KBM-7 (cell line): ENCODE measurements at places on chromosomes 6 and 20.

- no peak for DNase-seq
Measured at GRCh38 chr6:38987503-38987902, 61.1 kb upstream of the GLP1R start.

GRCh38 chr6:148497717-148498116, 155.1 kb downstream of the SASH1 start:
- DNase-seq, result no peak

GRCh38 chr20:20368418-20369249, 730 bp downstream of the INSM1 start:
- no peak for DNase-seq

DNA sequence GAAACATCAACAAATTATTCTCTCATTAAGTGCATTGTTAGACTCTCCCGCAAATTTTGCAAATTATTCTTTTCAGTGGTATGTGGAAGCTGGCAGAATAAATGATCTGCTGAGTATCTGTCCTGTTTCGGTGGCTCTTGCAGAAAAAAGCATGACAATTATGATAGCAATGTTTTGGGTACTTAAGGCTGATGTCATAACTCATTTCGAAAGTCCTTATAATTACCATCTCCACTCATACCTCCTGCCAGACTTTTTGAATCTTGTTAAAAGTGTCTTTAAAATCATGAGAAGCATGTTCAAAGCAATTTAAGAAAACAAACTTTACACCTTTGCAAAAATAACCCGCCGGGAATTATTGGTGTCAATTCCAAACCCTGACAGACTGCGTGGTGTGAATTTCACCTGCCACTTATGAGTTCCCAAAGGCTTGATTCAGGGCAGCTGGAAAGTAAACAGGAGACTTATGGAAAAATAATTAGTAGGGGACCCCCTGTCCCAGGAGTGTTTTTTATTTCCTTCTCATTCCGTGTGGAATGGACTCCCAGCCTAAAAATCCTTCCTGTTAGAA, 87.6 kb upstream of the E2F3 start:
- DNase-seq, result no peak

- DNase-seq, result no peak
Measured at GRCh38 chr20:48819821-48820648, 7.8 kb downstream of the PREX1 start.

DNA sequence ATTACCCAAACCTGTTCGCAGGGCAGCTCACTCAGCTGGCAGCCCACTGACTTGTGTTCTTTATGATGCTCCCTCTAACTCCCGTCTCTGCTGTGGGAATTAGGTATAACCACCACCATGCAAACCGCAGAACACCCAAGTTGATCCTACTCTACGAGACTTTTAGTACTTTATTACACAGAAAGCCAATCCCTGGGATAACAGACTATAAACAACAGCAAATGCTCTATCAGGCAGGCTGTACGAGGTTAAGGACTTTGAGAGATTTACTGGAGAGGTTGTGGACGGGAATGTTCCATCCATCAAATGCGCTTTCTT, 241.1 kb downstream of the FOXC1 start:
- no peak for DNase-seq

GRCh38 chr6:168496997-168497331, 56.0 kb downstream of the SMOC2 start:
- no peak for DNase-seq

DNA sequence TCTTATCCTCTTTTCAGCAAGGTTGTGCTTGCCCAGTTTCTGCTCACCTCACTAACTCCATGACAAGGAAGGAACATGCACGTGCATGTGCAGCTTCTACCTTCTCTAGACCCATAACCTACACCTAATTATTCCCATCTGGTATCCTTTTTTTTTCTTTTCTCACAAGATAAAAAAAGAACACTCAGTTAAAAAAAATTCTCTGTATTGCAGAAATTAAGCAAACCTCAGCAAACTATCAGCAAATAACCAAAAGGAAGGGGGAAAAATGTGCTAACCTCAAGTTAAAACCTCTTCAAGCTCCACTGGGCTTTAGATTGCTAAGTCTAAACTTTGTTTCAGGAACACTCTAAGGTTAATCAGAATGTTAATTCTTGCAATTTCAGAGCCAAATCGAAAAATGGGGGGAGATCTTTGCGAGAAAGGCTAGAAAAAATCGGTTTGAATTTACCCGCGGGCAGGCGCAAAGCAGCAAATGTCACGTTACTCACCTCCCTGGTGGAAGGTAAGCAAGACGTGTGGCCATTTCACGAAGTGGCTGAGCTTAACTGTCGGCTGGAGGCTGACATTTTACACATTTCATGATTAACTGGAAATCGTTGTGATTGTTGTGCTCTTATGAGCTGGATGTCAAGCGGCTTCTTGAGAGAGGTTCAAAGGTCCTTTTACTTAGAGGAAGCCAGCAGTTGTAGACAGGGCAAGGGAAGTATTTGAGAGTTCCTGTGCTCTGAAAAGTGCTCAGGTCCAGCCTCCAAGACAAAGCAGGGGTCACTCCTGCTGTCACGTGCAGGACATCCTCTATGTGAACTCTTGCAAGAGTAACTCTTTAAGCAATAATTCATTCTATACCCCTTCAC, 19.1 kb downstream of the TFAP2B start:
- no peak for DNase-seq

DNA sequence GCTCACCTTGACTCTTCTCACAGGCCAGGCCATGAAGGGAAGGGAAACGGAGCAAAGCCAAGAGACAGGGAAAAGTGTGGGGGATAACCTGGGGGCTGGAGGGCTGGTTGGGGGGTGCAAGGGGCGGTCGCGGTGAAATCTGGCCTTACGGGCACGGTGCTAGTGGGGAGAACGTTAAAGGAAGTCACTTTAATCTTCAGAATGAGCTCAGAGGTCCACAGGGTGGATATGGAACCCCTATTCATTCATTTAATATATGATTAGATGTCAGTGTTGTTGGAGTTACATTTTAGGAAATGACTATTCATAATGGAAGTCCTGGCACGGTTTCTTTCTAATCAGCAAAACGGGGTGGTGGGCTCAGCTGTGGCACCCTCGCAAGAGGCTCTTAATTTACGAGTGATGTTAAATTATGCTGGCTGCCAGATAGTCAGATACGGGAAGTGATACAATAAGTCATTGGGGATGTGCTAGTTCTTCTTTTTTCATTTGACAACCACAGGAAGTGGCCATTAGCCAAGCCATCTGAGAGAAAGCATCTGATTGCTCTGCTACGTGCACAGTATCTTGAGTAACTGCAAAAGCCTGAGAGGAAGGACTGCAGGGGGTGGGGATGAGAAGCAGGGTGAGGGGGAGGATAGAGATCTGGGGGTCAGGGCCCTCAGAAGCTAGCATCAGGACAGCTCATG, 253.0 kb downstream of the QKI start:
- peak; percentile 87 for DNase-seq

- no peak for DNase-seq
Measured at GRCh38 chr6:21259660-21260059, 333.9 kb upstream of the SOX4 start.

DNA sequence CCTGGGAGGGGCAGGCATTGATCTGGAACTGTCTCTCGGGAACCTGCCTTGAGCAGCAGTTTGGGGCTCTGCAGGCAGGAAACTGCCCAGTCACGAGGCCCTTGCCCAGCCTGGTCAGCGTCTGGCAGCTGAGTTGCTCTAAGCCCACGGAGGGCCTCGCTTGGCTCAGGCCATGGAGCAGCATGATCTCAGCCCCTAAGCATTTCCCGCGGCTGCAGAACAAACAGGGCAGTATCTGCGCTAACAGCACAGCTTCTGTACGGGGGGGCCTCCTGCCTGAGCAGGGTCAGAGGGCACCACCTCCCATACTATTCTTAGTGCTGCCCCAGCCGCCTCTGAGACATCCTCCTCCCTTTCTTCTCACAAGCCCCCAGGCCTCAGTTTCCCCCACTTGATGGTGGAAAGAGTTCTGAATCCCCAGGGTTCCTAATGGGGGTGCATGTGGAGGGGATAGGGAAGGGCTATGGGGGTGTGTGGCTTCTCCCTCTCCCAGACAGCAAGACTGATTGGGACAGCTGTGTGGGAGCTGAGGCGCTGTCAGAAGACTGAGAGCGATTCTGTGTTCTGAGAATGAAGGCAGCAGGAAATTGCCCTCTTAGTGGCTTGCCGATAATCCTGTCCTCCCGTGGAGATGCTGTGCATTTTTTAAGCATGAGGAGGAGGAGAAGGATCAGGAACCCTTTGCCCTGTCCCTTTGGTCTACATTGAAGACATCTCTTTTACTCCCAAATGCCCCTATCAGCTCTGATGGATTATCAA, 46.4 kb downstream of the MOCS1 start:
- no peak for DNase-seq

- no peak for DNase-seq
Measured at GRCh38 chr6:48027704-48028435, 83.1 kb downstream of the PTCHD4 start.

- no peak for DNase-seq
Measured at GRCh38 chr6:10409233-10409721, 5.6 kb downstream of the TFAP2A start.

DNA sequence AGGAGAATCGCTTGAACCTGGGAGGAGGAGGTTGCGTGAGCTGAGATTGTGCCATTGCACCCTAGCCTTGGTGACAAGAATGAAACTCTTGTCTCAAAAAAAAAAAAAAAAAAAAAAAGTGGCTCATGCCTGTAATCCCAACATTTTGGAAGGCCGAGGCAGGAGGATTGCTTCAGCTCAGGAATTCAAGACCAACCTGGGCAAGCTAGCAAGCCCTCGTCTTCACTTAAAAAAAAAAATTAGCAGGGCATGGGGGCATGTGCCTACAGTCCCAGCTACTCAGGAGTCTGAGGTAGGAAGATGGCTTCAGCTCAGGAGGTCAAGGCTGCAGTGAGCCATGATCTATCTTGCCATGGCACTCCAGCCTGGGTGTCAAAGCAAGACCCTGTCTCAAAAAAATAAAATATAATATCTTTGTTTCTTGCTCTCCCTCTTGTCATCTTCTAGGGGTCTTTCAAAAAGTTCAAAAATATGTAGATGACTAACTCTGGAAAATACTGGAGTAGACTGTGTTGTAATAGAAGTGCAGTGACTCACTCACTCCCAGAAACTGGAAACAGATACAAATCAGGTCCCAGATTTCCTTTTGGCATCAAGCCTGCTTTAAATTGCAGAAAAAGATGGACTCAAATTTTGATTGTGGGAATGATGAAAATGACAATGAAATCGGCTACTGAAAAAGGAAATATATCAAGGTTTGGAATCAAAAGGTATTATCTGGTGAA, 2.8 kb upstream of the GINM1 start:
- no peak for DNase-seq

- no peak for DNase-seq
Measured at GRCh38 chr6:133456944-133457343, 215.8 kb downstream of the EYA4 start.

DNA sequence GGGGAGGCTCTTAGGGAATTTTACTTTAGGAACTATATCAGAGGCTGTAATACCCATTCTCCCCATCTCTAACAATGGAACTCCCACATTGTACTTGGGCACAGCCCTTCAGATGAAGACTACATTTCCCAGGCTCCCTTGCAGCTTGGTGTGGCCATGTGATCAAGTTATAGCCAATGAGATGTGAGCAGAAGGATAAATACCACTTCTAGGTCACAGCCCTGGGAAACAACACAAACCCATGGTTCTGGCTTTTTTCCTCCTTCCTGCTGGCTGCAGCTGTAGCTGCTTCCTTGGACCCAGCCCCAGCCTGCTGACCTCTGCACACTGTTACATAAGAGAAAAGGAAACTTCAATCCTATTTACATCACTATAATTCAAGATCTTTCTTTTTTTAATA, 445.9 kb upstream of the JARID2 start:
- DNase-seq, result peak; percentile 54

GRCh38 chr6:65786815-65787214, 79.8 kb upstream of the EYS start:
- no peak for DNase-seq

DNA sequence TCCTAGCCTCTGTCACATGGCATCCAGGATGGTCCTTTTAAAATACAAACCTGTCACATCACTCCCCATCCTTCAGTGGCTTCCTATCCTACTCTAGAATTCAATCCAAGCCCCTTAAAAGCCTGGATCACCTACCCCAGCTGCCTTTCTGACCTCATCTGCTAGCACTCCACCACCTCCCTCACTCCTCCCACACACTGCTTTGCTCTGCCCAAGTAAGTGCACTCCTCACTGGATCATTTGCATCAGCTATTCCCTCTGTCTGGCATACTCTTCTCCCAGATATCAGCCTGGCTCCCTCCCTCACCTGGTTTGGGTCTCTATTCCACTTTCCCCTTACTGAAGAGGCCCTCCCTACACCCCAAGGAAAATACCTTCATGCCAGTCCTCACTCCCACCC, 10.5 kb downstream of the C6orf136 start:
- DNase-seq, result no peak

DNA sequence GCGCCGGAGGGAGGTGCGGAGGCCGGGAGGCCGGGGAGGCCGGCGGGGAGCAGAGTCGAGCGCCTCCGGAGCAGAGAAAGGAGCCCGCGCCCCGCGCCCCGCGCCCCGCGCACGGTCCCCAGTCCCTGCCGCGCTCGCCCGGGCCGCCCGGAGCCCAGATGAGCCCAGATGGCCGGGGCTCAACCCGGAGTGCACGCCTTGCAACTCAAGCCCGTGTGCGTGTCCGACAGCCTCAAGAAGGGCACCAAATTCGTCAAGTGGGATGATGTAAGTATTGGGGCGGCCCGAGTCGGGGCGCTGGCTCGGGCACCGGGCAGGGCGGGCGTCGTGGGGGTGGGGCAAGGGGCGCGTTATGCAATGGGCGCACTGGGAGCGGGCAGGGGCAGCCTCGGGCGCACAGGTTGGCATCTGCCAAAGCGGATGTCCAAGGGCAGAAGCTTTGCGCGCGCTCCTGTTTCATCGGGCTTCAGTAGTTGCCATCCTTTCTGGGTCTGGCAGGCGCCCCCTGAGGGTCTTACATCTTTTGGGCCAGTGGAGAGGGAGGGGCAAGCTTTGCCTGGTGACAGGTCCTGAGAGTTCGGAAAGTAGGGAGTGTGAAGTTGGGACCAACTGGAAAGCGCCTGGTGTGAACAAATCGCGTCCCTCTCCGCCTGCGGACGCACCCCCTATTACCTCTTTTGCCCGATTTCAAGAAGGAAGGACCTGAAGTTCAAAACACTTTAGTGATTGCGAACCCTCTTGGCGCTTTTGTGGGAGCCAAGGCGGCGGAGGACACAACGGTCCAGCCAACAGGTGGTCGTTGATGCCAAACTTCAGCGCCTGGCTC, 631 bp downstream of the PLCB1 start:
- DNase-seq, result no peak

DNA sequence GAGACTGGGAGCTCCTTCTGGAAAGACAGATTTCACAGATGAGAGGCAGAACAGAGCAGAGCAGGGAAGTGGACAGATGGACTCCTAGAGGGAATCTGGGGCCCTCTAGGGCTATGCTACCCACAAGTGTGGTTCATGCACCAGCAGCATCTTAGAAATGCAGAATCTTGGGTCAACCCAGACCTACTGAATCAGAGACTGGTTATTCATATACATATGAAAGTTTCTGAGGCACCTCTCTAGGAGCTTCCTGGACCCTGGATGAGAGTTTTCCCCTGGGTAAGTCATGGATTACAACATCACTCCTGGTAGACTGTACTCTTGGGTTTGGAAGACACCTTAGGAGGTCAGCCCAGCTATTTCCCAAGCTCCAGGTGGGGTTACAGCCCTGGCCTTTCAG, 55.4 kb upstream of the SAYSD1 start:
- DNase-seq, result no peak

GRCh38 chr20:34075647-34076046, 36.4 kb downstream of the EIF2S2 start:
- no peak for DNase-seq
